ENCODE measurements at places on chromosomes 11 and 22.
A peak's percentile ranks its signal among the peaks of the same experiment; 100 is the strongest.

- peak; percentile 86 for DNase-seq
Observed at GRCh38 chr11:14500181-14500651, 605 bp upstream of the COPB1 start.

DNA sequence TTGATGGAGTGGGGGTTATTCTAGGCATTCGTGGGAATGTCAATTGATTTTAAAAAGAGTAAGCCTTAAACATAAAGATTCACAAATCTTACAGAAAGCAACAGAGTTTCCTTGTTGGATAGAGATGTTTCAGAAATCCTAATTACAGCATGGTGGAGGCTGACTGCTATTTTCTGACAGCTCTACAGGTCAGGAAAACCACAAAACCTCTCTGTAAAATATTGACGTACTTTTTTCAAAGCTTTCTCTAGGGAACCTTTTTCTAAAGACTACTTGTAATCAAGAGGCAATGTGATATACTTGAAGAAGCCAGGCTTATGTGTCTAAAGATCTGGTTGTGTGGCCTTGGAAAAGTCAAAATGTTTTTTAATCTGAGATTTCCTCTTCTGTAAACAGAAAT is 9.1 kb upstream of the OR8B8 start:
- no peak for DNase-seq

DNA sequence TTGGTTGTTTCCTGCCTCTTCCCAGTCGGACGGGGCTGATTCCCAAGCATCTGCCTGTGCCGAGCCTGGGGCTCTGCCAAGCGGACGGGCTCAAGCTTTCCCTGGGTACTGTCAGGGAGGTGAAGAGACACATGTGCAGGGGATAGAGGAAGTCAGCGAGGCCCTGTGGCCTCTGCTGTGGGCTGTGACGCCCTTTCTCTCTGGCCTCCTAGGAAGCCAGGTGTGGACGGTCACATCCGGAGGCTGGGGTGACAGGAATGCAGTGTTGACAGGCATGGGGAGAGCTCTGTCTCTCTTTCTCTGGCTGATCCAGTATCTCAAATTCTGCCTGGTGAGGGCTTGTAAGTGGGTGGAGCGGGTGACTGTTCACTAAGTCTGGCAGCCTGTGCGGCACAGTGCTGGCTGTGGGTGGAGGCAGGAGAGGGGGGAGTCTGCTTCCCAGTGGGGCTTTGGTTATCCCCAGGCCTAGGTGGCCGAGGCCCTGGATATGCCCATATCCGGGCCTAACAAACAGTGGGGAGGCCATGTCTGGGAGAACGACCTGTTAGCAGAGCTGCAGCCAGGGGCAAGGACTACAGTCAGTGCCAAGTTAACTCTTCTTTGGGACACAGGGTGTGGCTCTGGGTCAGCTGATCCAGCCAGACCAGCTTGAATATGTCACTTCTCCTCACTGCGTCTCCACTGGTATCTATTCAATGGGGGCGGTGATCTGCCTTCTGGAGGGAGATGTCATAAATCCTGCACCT is 1.9 kb downstream of the KCTD17 start:
- peak; percentile 33 for DNase-seq

DNA sequence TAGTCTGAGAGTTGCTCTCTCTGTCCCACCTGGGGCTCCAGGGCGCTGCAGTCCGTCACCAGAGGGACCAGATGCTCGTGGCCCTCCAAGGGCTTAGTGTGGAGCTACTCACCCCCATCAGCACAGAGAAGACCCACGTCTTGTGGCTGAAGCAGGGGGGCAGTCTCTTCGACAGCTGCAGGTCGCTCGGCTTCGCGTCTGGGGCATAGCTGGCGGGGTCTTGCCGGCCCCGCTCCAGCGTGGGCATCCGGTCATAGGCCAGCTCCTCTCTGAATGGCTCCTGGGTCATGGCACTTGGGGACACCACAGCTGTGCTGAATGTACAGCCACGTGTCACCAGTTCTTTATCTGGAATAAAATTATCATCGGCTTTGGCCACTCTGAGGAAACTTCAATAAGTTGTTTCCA is 608 bp downstream of the MLC1 start:
- DNase-seq: peak; percentile 66

- no peak for DNase-seq
Observed at GRCh38 chr11:75135651-75136050, 15.3 kb upstream of the SLCO2B1 start.

DNA sequence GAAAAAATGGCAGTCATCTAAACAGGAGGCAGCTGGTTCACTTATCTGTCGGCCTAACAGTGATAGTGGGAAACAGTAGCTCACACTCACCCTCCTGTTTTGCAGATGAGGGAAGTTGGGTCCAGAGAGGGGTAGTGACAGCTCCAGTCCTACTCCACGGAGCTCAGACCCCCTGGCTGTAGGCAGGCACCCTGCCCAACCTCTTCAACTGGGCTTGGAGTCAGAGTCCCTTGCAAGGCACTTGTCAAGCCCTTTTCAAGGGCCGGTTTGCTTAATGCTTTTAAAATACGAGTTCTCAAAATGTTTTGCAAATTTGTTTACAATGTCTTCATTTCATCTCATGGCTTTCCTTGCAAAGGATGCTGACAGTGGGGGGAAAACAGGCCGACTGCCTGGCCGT is 75.1 kb downstream of the BMAL1 start:
- peak; percentile 51 for DNase-seq

DNA sequence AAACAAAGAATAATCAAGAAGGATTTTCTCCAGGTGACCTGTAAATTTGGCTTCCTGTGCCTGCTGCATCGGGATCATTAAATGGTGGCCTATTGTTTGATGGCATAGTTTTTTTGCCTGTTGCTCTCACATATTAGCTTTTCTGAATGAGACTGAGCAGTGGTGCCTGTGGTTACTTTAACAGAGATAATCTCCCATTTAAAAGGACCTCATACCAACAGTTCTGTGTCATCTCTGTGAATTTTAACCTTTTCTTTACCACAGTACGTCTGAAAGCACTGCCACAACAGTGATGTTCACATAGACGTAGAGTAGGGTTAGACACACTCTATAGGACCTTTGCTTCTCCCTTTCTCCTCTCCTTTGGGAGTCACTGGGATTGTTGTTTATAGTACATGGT is 22.9 kb upstream of the RCE1 start:
- no peak for DNase-seq
